ENCODE measurements at places on chromosomes 4 and X.
A peak's percentile ranks its signal among the peaks of the same experiment; 100 is the strongest.

- peak; percentile 39 for DNase-seq
These were observed at the start of gene TSPAN5 for GRCh38 chr4:98658287-98659105. Gene TSPAN5 (minus strand): TSS chr4:98658611.

DNA sequence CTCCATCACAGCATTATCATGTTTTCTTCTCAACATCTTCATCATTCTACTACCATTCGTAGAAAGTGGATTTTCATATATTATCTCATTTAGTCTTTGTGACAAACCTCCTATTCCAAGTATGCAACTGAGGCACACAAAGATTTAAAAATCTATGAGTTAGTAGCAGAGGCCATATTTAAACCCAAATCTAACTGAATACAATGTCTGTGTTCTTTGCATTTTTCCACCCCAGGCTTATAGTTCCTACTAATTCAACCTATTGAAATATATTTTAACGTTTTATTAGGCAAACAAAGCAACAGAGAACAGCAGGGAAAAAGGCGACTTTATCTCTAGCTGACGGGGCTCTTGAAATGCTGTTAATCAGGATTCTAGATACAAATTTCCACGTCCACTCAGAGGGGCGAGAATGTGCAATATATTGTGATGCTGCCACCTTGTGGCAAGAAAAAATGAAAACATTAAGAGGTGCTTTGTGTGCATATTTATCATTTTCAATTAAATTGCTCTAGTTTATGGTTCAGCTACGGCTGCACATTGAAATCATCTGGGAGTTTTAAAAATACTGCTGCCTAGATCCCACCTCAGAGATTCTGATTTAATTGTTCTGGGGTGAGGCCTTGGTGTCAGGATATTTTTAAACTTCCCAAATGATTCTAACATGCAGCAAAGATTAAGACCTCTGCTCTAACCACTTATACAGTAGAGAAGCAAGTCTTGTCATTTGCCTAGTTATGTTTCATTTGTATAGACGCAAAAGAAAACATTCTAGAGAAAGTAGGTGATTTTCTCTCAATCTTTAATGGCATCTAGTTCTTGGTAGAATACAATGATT, 315.9 kb downstream of the MAPK10 start:
- peak; percentile 64 for DNase-seq

DNA sequence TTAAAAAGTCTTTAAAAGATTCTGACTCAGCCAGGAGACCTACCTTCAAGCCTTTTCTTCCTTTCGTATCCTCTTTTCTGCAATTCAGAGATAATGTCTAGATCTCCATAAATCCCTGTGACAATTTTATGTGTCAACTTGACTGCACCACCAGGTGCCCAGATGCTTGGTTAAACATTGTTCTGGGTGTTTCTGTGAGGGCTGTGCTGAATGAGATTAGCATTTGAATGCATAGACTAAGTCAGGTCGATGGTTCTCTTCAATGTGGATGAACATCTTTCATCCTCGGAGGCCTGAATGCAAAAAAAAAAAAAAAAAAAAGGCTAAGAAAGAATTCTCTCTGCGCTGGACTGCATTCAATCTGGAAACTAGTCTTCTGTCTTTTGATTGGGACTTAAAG, 1082.7 kb downstream of the NLGN4X start:
- no peak for DNase-seq

- DNase-seq, result no peak
These were observed 69.2 kb downstream of the RPS6KA6 start for GRCh38 chrX:84118769-84119168.

GRCh38 chrX:47500554-47500953, 17.5 kb upstream of the ZNF41 start:
- no peak for DNase-seq

DNA sequence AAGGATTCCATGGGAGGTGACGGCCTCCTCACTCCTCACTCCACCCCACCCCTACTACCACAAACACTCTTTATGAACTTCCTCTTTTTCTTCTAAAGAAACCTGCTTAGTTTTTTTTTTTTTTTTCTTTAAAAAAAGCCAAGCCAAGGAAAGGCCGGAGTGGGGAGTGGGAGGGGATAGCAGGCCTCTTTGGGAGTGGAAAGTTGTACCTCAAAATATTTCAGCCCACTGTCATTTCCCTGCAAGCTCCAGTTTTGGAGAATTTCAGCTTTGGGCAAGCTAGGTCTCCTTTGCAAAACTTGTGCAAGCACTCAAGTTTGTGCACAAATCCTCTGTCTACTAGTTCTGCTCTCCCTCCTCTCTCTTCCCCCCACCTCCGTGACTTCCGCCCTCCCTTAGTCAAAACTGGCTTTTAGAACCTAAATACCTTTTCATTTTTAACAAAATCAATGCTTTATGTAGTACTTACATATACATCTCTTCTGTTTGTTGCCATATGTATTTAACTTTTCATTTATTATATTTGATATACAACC, 512 bp upstream of the ANTXR2 start:
- no peak for DNase-seq

GRCh38 chr4:81756973-81757372, 285.3 kb upstream of the RASGEF1B start:
- no peak for DNase-seq

DNA sequence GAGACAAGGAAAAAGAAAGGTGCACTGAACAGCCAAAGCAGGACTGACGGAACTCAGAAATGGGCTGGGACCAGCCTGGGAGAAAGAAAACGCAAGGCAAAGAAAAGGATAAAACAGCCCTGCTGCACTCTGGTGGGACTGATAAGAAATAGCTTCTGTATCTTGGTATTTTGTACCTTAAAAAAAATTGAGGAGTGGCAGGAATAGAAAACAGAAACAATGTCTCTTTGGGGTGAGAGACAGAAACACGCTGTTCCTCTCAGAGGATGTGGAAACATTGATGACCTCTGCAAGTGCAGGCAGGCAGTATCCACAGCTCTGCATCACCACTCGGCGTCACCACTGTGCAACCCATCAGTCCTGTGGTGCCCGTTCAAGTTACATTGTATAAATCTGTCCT, 152.5 kb upstream of the SPRY1 start:
- no peak for DNase-seq

- DNase-seq, result no peak
These were observed 134.6 kb downstream of the ASMT start for GRCh38 chrX:1749499-1749898.

GRCh38 chr4:150547154-150547838, 34.7 kb upstream of the MAB21L2 start:
- no peak for DNase-seq

- no peak for DNase-seq
These were observed 25.5 kb downstream of the SCARB2 start for GRCh38 chr4:76188149-76188548.

- no peak for DNase-seq
These were observed 121.3 kb downstream of the EGF start for GRCh38 chr4:110034026-110034393.

DNA sequence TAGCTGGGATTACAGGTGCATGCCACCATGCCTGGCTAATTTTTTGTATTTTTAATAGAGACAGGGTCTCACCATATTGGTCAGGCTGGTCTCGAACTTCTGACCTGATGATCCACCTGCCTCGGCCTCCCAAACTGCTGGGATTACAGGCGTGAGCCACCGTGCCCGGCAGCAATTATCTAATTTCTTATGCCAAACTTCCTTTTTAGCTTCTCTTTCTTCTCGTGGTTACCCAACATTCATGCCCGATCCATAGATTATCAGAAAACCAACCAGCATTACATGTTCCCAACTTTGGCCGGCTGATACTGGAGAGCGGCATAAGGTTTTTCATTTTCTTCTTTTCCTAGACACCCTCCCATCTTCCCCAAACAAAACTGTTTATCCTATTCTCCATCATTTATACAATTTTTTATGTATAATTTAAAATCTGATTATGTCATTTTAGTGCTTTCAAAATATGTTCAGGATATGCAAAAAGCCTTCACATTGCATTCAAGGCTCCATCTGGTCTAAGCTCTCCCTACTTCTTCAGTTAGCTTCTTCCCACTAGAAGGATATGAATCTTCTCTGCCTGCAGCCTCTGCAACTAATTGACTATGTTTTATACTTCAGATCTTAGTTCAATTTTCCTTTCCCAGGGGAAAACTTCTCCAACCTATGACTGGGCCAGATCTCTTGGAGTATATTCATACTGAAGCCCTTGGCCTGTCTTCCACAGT, 8.7 kb downstream of the SLC7A11 start:
- no peak for DNase-seq

- peak; percentile 13 for DNase-seq
These were observed 855 bp downstream of the GPRASP2 start for GRCh38 chrX:102712981-102713625.

Data from NCI-H1694 (cell line).